ENCODE measurements at places on chromosomes 16 and 17.

- DNase-seq: no peak
Measured at GRCh38 chr16:66318505-66318904, 48.0 kb upstream of the CDH5 start.

GRCh38 chr16:11063448-11064201 is 119.3 kb downstream of the CLEC16A start:
- no peak for DNase-seq

DNA sequence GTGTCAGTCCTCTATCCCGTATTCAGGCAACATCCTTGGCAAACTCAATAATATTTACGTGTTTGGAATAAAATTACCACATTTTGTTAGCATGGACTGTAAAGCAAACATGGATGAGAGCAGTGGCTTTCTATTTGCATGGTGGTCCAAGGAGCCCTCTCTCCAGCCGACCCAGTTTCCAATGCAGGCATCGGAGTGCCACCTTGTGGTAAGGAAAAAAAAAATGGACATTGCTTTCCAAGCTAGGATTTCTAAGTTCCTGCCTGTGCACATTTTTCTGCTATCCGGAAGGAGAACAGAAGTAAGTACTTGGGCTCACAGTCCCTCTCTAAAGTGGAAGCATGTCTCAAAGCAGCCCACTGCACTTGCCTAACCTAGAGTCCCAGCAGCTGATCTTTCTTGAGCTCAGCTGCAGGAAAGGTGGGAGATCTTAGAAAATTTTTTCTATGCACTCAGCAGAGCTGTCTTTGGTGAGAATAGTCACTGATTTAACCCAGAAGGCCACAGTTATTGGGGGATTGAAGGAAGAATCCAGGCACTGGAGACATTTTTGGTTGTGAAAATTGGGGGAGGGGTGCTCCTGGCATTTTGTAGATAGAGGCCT is 46.0 kb upstream of the ERCC4 start:
- DNase-seq: no peak

DNA sequence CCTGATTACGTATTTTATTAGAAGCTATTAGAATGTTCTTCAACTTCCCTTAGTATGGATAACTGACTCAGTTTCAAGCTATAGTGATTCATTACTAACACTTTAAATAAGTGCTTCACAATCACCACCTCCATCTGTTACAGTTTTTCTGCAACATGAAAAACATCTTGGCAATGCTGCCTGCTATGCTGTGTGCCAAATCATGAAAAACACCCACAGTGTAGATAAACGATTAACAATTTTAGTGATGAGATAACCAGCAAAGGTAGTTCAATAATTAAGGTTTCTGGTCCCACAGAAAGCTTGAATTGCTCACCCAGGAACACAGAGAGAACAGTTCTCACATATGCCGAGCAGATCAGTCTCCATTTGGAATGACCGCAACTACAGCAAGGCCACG is 51.4 kb upstream of the SLC25A19 start:
- DNase-seq: no peak

GRCh38 chr17:5621026-5621425 is 36.7 kb upstream of the NLRP1 start:
- DNase-seq: no peak

DNA sequence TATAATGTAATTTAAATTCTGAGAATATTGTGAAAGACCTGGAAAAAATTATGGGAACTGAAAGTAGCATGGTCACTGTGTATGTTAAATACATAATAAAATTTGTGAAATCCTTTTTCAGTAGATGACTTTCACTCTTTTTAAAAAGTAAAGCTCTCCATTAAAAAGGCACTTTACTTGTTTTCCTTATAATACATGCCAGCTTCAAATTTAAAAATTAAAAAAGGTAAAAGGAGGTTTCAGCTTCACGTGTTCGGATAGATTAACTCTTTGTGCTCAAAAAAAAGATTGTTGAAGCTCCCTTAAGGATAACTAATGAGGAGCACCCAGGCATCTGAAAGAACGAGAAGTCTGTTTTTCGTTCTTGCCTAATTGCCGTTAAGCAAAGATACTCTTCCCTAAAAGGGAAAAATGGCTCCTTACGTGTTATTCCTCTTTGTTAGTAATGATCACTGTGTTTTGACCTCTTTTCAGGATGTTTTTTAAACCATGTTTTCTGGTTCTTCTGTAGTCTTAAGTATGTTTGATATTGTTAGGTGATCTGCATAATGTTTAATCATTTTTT is 87.8 kb downstream of the TUBD1 start:
- DNase-seq: no peak

DNA sequence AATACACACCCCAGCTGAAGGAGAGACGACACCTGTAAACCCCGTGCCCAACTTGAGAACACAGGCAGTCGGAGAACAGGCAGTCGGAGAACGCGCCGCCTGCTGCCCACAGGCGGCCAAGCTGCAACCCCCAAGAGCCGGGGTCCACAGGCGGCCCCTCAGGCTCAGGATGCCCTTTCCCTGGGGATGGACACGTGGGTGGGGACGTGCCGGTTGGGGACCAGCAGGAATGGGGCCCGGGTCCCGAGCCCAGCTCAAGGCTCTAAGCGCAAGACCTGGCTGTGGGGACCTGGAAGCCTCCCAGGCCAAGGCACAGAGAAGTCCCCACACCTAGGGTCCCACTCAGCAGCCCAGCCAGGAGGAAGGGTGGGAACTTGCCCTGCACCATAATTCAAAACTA is 79.5 kb upstream of the GNG13 start:
- DNase-seq: no peak

DNA sequence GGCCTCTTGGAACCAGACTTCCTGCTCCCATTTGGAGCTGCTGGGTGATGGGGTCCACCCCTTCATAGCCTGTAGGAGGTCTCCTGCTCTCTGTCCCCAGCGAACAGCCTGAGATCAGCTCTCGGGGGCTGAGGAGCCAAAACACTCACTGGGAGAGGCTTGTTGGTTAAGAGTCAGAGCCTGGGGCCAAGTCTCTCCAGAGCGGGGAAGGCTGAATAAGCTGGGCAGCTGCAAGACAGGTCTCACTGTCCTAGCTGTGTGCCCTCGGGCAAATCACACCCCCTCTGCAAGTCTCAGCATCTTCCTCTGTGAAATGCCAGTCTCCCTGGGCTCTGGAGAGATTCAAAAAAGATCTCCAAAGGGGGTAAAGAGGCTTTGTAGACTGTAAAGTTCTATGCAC is 174.6 kb downstream of the WSCD1 start:
- DNase-seq: no peak

DNA sequence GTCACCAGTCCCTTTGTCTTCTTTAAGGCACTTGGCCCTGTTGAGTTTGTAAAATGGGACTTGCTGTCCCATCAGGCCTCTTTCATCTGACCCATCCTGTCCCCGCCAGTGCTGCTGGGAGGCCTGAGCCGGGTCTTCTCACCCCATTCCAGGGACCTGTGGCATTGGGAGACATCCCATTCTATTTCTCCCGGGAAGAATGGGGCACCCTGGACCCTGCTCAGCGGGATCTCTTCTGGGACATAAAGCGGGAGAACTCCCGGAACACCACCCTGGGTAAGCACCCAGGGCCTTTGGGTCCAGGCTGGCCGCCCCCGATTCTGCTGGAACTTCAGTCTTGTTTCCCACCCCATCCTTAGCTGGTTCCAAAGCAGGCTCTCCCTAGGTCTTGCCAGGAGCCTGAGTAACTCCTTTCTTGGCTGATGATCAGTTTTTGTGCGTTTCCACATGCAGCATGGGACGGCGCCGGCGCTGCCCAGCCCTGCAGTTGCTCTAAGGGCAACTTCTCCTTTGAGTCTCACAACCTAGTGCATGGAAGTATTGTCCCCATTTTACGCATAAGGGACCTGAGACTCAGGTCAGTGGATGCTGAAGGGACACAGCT is 4.1 kb downstream of the ZNF213 start:
- no peak for DNase-seq

DNA sequence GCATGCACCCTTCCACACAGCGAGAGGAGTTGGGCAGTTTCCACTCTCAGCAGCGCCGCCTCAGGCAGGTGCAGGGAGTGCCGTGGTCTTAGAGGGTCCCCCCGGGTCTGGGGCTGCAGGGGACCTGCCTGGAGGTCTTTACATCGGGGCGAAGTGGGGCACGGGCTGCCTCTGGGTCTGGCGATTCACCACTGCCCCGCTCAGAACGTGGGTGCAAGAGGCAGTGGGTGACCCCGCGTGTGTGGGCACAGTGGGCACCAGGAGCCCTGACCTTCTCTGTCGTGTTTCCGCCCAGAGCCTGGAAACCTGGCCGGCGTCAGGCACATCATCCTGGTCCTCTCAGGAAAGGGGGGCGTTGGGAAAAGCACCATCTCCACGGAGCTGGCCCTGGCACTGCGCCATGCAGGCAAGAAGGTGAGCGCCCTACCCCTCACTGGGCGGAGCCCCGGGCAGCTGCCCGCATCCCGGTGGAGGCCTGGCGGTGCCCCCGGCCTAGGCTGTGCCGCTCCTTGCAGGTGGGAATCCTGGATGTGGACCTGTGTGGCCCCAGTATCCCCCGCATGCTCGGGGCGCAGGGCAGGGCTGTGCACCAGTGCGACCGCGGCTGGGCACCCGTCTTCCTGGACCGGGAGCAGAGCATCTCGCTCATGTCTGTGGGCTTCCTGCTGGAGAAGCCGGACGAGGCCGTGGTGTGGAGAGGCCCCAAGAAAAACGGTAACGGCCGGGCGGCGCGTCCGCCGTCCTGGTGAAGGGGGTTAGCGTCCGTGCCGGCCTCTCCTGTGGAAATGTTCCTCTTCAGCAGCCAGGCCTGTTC is 3.7 kb downstream of the NUBP2 start:
- DNase-seq: no peak

- DNase-seq: no peak
Measured at GRCh38 chr16:53156516-53156915, 101.7 kb downstream of the CHD9 start.

DNA sequence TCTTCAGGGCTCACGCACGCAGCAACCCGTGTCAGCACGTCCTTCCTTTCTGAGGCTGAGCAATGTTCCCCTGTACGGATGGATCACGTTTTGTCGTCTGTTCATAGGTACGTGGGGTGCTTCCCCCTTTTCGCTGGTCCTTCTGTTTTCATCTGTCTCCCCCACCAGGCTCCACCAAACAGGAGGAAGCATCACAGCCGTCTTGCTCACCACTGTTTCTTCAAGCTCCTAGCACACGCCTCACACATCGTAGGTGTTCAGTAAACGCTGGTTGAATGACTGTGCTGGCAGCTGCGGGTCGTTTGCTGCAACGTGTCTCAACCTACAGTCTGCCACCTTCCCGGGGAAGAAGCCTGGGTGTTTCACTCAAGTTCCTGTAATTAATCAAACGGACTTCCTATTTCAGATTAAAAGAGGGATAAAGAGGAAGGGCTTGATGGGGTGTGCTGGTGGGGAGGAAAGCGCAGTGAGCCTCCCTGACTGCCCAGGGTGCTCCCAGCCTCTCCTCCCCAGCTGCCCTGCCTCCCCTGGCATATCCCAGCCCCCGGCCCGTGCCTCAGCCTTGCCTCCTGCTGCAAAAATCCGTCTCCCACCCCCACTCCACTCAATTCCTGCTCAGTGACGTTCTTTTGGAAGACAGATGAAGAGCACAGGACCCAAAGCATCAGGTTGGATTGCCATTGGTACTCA is 76.7 kb upstream of the DOC2B start:
- DNase-seq: no peak

- no peak for DNase-seq
Measured at GRCh38 chr16:12260647-12261262, 284.2 kb downstream of the SNX29 start.

GRCh38 chr16:71210-71539 is 1.3 kb downstream of the RHBDF1 start:
- no peak for DNase-seq

DNA sequence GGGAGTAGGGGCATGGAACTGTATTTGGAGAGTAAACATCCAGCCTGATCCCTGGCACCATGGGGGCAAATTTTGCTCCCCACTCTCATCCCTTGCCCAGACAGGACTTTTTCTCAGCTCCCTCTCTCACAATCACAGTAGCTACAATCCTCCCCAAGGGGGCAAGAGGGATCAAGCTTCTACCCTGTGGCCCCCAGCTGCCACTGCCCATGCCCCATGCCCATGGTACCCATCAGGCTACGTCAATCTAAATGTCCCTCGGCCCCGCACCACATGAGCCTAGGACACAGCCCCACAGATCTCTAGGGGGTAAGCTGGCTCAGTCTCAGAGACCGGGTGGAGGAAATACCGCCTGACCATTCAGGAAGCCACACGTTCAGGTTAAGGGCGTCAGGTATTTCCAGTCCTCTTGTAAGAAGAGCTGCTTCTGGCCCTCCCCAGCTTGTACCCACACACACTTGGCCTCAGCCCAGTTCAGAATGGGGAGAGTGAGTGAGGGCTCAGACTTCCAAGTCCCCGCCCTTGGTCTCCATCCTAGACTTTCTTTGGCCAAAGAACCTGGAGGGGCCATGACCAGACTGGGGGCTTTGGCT is 1.8 kb downstream of the CACNB1 start:
- DNase-seq: no peak

GRCh38 chr17:28174352-28175046 is 132.0 kb downstream of the NLK start:
- no peak for DNase-seq

DNA sequence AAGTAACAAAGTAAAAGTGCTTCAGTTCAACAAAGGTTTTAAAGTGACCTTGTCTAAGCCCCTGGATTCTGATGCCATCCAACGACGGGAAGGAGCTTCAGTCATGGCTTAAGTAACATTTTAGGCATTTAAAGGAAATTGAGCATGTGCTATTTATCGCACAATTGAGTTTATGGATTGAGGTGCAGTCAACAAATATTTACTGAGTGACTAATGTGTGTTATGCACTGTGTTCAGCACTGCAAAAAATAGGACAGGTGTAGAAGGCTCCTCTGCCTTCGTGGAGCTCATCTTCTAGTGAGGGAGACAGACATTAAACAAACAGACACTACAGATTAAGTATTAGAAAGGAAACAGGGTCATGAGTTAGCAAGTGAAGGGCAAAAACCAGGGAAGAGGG is 12.5 kb downstream of the TMIGD1 start:
- DNase-seq: no peak

- DNase-seq: no peak
Measured at GRCh38 chr16:50229149-50229726, 37.1 kb upstream of the ADCY7 start.

- DNase-seq: no peak
Measured at GRCh38 chr17:12616161-12616560, 49.5 kb upstream of the MYOCD start.

GRCh38 chr17:6551869-6552531 is 4.4 kb downstream of the PITPNM3 start:
- DNase-seq: no peak

DNA sequence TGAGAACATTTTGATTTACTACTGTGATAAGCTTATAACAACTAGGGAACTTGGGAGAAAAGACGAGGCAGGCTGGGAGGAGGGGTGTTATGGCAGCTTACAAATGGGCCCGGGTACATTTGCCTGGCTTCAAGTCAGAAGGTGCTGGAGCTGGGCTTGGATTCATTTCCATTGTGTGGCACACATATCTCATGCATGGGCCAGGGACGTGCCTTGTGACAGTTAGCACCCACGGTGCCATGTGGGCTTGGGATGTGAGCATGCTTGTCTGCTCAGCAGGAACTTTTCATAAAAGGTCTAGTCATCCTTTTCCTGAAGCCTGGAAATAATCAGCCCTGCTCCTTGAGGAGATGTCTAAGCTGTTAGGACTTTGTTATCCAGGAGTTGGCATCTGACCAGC is 572.2 kb downstream of the CDH13 start:
- no peak for DNase-seq
